ENCODE measurements at places on chromosomes 13 and 19.
A peak's percentile ranks its signal among the peaks of the same experiment; 100 is the strongest.

DNA sequence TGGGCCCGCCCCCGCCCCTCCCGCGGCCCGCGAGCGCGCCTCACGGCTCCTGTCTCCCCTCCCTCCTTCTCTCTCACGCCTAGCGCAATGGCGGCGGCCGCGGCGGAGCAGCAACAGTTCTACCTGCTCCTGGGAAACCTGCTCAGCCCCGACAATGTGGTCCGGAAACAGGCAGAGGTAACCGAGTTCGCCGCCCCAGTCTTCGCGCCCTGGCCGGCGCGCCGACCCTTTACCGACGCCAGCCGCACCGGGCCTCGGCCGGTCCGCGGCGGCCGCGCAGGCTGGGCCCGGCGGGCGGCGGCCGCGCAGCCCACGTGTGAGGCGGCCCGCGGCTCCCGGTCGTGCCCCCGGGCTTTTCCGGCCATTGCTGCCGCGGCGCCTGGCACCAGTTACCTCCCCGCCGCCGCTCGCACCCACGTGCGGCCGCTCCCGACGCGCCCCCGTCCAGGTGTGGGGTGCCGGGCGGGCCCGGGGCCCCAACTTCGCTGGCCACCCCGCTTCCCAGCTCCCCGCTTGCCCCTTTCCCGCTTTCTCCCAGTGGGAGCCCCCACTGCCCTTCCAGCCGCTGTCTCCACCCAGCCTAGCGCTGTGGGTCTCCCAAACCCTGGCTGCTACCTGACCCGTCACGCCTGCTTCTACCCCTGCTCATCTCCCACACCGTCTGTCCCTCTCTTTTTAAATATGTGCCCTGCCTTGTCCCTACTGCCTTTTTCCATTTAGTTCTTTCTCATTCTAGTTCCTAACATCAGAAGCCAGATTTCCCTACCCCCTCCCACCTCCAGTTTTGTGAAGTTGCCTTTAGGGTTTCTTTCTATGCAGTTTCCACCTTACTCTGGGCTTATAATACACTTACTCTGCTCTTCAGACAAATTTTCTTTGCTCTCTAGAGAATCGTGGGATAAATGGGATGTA lies 23.4 kb downstream of the IPO5 start:
- peak; percentile 26 for DNase-seq

DNA sequence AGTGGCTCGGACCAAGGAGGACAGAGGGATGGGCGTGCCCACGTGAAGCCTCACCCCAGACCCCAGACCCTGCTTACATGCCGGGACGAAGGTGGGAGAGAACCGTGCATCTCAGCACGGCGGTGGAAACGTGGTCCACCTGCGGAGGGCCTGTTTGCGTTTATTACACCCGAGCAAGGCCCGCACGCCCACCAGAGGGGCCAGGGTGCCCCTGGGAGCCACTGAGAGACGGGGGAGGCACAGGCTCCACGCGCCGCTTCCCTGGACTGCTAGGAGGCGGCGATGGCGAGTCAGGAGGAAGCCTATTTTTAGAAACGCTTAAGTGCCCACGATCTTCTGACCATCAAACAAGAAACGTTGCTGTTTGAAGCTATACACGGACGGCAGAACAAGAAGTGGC lies 80.7 kb downstream of the ATP11A start:
- no peak for DNase-seq

DNA sequence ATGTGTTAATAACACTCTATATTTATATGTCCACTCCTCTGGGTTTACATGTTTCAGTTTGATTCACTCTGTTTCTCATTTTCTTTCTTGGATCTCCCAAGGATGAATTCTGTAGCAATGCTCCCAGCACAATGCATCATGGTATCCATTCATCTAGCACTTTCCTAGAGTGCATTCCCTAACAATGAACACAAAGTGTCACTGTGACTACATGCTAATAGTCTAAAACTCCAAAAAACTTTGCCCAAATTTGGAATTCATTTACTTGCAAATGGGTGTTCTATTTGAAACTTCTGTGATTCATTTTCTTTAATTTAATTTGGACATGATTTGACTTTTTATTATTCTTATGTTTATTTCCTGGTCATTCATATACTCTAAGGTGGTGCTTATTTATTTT lies 286.3 kb downstream of the POU4F1 start:
- no peak for DNase-seq

DNA sequence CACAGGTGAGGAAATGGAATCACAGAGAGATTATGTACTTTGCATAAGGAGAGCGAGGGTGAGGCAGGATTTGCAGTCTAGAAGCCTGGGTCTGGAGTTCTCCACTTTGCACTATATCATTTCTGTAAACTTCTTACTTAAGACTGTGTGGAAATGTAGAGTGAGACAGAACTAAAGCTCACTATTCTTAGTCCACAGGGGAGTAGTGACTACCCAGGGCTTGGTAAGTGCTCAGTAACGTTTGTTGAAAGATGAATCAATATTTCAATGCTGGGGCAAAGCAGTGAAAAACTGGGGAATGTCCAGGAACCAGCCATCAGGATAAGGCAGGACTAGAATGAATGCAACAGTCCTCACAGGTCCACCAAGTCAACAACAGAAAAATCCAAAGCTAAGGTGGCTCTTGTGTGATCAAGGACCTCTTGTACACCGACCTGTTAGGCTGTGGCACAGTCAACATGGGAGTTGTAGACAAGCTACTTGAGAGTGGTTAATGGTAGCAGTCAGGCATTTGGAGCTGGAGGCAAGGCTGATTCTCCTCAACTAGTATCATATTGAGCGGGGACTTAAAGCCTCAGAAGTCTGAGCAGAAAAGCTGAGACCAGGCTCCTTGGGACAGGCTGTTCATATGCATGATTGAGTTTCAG lies 929 bp upstream of the TNFSF13B start:
- no peak for DNase-seq

DNA sequence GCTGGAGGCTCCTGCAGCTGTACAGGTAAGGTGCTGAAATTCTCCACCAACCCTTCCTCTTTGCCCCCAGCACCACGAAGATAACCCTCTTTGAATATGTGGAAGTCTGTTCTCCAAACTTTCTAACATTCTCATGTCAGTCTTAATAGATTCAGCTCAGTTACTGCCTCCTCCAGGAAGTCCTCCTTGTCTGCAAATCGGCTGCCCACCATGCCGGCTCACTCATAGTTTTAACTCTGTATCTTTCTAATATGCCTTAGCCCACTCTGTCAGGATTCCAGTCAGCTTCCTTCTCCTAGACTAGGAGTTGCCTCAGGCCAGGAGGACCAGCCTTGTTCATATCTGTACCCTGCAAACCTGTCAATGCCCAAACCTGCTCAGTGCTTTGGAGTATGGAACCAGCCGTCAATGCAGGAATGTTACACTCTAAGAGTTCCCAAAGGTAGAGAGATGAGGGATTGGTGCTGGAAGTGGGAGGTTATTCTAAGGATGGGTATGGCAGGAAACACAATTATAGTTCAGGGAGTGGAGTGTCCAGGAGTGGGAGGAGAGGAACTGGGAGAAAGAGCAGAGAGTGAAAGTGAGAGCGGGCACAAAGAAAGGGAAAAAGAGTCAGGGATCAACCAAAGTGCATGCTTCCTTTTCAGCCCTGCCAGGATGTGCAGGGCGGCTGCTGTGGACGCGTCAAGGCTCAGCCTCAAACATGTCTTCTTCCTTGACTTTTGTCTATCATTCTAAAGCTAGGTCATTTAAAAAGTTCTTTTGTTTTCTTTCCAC lies 38.0 kb upstream of the ALOX5AP start:
- DNase-seq, result no peak

DNA sequence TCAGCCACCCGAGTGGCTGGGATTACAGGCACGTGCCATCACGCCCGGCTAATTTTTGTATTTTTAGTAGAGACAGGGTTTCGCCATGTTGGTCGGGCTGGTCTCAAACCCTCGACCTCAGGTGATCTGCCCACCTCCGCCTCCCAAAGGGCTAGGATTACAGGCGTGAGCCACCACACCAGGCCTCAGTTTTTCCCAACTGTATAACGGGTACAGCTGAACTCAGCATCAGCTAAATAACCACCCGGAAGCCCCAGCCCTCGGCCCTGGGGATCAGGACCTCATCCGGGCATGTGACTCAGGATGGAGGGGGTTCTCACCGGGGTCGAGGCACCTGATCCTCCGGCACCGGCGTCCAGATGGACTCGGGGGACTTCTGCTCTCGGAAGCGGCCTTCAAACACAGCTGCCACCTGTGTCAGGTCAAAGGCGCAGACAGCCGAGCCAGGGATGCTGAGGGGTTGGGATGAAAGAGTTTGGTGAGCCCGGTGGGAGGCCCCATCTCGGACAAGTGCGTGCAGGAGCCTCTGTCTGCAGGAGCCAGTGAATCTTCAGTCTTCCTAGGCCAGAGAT lies 8.9 kb downstream of the SEMA6B start:
- no peak for DNase-seq

- DNase-seq, result no peak
These were observed 11.6 kb downstream of the PARP4 start for GRCh38 chr13:24500977-24501376.

DNA sequence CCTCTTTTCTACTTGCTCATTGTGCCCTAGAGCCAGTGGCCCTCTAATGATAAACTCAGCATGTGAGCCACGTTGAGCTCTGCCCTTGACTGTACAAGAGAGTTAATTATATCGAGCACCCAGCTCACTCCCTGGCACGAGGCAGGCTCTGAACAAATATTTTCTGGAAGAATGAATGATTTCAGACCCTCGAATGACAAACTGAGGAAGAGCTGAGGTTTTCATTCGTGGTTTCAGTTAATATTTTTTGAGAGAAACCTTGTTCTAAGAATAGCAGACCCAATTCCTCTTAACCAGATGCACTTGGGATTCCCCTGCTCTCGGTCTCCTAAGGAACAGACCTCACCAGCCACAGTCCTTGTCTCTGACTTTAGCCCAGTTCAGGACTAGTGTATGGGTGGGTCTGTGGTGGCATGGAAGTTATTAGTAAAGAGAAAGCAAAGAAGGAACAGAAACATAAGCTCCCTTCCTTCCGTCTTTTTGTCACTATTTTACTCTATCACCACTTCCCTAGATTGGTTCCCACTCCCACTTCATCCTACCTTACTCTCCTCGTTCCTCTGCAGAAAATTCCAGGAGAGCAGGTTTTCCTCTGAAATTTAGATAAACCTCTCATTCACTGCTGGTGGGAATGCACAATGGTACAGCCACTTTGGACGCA lies 22.1 kb upstream of the WDFY2 start:
- DNase-seq, result no peak

DNA sequence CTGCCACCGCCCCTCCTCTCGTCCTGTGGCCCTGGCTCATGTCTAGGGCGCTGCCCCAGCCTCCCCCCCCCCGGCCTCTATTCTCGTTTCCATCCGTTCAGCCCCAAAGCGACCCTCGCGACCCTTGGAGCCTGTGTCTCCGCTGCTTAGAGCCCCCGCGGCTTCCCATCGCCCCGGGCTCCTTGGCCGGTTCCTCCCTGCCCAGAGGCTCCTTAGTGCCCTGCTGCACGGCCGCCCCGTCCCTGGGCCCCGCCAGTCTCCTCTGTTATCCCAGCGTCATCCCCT lies 9.2 kb upstream of the CNOT3 start:
- DNase-seq, result no peak

DNA sequence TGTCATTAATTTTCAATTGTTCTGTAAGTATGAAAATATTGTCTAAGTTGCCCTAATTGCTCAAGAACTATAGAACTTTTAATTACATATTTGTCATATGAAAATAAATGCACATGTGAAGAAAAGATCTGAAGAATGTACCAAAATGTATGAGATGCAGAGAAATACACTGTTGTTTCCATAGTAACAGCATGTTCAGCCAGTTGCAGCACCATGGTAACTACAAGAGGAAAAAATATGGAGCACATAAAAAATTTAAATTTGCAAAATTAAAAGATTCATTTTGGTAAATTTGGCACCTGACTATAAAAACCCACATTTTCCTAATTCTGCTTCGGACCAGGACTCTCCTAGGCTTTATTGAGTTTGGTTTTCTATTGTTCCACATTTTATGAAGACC lies 1170.0 kb upstream of the MIR17HG start:
- no peak for DNase-seq

DNA sequence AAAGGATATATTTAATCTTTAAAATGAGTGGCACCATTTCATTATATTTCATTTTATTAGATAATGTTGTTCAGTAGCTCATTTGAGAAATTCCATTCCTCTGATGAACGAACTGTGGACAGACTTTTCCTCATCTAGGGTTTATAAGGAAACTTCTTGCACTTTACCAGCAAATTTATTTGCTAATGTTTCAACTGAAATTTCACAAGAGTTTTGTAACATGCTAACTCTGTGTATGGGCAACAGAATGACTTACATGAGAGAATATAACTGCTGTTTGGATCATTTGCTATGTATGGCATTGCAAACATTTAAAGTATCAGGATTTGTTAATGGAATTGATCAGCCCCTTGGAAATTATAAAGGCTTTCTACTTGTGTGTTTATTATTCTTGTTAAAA lies 3.7 kb upstream of the IRS2 start:
- no peak for DNase-seq

GRCh38 chr13:110445183-110445582 lies 116.3 kb downstream of the RAB20 start:
- DNase-seq, result no peak

DNA sequence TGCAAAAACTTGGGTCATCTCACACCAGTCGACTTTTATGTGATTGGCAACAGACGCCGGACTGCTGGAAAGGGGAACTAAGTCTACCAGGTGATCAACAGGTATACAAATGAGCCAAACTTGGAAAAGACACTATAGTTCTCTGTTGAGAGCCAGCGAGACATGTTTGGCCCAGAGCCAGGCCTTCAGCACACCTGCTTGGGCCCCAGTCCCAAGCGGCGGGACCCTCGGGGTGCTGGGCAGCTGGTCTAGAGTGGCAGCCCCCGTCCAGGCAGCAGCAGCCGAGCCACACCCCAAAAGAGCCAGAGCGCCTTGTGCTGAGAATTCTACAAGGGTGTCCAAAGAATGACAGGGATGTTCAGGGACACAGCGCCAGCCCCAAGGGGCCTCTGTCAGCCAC lies 28.0 kb downstream of the NAXD start:
- DNase-seq, result no peak

DNA sequence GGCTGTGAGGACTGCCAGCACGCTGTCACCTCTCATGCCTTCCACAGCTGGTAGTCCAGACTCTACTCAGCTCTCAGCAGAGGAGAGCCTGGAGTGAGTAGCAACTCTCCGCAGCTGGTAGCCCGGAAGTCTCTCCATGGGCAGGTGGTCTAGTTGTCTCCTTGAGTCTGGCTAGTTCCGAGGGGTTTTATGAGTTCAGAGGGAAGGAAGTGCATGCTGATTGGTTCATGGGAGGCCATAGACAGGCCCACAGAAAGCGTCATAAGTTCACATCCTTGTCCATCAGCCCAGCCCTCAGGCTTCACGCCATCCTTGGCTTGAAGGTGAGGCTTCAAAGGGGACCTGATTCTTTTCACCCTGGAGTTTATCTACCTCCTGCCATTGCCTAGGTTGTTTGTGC lies 2662.4 kb upstream of the PCDH20 start:
- DNase-seq, result no peak

Measured in activated naive CD8-positive, alpha-beta T cell treated with anti-CD3 and anti-CD28 coated beads, Interleukin-2, amount 50 U/mL, for 24 hours (primary cell).